ENCODE measurements at places on chromosomes 5 and 9. TPM values are rescaled to one million over a fixed set of nuclear protein-coding genes. Genes with fewer than 3 reads are reported as not detected.

DNA sequence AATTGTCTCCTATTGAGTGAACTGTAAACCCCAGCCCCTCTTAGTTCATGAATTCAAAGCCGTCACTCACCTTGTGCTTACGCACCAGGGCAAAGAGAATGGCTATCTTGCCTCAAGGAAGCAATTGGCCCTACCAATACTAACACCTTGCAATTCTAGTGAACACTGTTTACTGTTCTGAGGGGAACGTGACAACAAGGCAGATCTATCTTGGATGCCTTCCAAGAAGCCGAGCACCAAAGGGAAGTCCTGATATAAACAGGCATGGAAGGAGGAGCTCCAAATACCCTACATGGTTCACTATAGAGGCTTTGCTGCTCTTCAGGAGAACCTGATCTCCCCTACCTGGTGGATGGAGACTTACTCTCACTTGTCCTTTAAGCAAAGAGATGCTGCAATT lies 1.7 kb upstream of the PLPPR1 start:
- H3K27me3 ChIP-seq: peaks cover 16% of the 10 kb centered on the region
- H3K4me3 ChIP-seq: no peak overlapping the region
- no peak overlapping the region for H3K27ac ChIP-seq

IL33 gene
- 6.6 TPM for total RNA-seq

PLCXD3 gene
- 107 TPM for total RNA-seq

GRCh38 chr5:10635257-10635866 lies 71.5 kb downstream of the ANKRD33B start:
- H3K27ac ChIP-seq: no peak overlapping the region
- H3K36me3 ChIP-seq: no peaks in the 10 kb centered on the region
- H3K4me3 ChIP-seq: no peak overlapping the region
- DNase-seq: no peak

- H3K27ac ChIP-seq: no peak overlapping the region
- no peak overlapping the region for H3K4me3 ChIP-seq
- no peak for DNase-seq
- no peaks in the 10 kb centered on the region for H3K4me1 ChIP-seq
Observed at GRCh38 chr9:87020169-87020950, 73.1 kb upstream of the GAS1 start.

Measured in heart left ventricle (tissue), 16 donors.